ENCODE measurements at places on chromosomes 2 and 18.
A peak's percentile ranks its signal among the peaks of the same experiment; 100 is the strongest.

- DNase-seq, result no peak
These were observed 35.1 kb downstream of the MYO1B start for GRCh38 chr2:191280290-191280689.

DNA sequence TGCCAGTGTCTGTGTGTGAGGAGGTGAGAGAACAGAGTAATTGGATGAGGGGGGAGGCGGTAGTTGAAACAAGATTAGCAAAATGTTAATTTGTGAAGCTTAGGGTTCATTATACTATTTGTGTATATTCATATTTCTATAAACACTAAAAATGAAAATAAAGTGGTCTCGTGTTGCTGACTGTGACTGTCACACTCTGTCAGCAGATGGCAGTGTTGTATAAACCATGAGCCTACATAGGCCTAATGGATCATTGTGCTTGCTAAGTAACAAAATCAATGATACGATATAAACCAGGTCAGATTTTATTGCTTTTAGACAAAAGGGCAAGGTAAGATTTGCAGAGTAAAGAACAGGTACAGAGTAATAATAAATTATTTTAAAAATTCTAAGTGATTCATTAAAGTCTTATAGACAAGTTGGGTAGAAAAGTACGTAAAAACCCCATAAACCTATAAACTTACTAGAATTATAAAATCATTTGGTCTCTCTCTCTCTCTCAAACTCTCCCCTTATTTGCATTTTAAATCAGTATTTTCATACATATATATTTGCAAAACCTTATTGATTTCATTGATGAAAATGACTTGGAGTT lies 182.7 kb downstream of the RPIA start:
- peak; percentile 63 for DNase-seq

GRCh38 chr18:62187543-62188510 lies 772 bp downstream of the RELCH start:
- DNase-seq, result peak; percentile 31

GRCh38 chr2:111045771-111046444 lies 74.8 kb upstream of the BCL2L11 start:
- no peak for DNase-seq

DNA sequence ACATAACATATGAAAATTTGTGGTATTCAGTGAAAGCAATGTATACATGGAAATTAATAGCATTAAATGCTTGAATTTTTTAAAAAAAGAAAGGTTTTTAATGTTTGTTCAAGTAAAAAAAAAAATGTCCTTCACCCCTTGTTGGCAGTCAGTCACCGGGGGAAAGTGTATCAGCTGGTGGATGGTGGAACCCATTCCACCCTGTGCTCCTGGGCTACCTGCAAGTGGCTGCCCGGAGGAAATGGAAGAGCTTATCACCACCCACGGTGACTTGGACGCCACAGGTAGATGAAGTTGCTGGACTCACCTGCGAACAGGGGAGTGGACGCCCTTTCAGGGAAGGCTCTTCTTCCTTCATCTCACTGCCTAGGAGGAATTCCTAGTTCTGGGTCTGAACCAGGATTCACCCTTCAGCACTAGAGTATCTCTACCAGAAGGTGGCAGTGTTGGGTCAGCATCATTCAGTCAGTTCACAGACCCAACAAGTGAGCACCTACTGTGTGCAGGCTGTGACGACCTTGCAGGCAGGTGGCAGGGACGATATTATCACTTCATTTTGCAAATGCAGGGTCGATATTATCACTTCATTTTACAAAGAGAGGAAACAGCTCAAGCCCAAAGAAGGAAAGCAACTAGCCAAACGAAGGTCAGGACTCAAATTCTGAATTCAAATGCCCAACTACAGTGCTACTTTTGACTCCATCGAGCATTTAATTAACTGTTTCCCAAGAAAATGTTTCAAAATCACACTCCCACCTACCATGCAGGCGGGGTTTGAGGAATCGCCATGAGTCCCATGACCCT lies 35.8 kb downstream of the CIB4 start:
- DNase-seq, result peak; percentile 79

GRCh38 chr2:60140185-60140584 lies 413.3 kb downstream of the BCL11A start:
- no peak for DNase-seq

- no peak for DNase-seq
These were observed 303.6 kb upstream of the ID2 start for GRCh38 chr2:8378016-8378810.

DNA sequence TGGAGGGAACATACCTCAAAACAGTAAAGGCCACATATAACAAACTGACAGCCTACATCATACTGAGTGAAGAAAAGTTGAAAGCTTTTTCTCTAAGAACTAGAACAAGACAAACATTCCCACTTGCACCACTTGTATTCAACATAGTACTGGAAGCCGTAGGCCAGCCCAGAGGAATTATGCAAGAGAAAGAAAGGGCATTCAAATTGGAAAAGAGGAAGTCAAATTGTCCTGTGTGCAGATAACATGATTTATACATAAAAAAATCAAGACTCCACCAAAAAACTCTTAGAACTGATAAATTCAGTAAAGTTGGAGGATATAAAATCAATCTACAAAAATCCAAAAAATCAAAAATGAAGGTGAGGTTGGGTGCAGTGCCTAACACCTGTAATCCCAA lies 8.0 kb upstream of the KDM3A start:
- DNase-seq, result no peak

GRCh38 chr2:99880964-99881294 lies 261.5 kb downstream of the AFF3 start:
- DNase-seq, result no peak

DNA sequence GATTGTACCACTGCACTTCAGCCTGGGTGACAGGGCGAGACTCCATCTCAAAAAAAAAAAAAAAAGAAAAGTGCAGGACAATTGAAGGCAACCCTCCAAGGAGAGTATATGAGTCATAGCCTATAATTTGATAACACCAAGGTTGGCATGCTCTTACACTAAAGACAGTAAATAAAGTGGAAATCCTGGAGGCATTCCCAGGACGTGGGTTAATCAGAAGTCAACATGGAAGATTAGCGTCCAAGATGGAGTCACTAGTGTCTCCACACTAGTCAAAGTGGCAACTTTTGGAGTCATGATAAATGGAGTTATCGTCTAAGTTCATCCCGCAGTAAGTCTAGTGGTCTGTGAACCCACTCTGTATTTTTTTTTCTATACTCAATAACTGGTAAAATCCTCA lies 21.2 kb upstream of the UGGT1 start:
- DNase-seq, result no peak

DNA sequence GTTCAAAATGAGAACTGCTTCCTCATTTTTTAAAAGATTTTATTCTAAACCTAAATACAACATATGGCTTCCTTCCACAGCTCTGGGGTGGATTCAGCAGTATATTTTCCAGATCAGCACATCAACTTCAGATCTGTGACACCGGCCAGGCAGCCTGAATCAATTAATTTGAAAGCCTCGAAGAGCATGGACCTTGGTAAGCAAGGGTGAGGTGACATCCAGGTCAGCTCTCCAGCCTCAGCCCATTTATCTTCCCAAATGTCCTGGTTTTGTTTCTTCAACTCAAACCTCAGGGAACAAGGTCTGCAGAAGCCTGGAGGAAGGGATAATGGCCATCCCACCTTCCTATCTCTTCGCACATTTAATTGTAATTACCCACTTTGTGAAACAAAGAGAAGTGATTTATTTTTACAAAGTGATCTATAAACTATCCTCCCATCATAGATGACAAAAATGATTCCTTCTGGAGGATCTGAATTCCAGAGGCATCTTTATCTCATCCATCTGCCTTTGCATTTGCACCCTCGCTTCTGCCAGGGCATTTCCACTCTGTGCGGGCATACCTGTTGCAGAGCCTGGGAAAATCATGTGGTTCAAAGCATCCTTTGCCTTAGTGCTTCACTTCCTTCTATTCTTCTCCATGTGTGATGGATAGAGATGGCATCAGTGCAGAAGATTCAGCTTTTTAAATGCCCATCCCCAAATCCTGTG lies 489.0 kb upstream of the NRP2 start:
- no peak for DNase-seq

DNA sequence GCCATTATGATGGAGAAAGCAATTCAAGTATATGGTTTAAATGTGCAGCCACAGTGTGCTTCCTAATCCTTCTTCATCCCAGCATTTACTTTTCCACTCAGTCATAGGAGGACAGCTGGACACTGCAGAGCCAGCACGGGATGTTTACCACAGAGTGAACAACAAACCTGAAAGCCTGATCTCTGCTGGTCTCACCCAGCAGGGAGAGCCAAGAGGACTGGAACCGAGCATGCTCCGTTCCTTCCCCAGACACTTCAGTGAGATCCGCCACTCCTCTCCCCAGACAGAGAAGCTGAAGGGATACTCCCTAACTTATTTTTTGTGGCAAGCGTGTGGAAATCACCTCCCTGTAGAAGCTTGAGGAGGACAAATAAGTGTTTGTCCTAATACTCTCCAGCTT lies 23.2 kb upstream of the GORASP2 start:
- DNase-seq, result no peak

- DNase-seq, result no peak
These were observed 119.5 kb downstream of the LIPG start for GRCh38 chr18:49681387-49681786.

- no peak for DNase-seq
These were observed 324.6 kb downstream of the DYSF start for GRCh38 chr2:71777946-71778345.

DNA sequence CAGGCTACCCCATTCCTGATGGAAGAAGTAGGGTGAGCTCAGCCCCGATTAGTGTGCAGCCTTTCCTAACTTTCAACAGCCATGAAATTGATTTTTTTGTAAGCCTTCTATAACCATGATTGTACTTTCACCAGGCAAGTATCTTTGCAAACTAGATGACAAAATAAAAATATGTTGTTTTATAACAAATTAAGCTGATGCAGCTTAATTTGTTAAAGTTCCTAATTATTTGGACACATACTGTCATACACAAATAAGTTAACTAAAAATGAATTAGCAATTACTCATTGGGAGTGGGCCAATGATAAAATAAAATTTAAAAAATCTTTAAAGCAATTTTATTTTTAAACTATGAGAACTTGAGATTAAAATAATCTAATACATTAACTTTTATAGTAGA lies 113.1 kb upstream of the FANCL start:
- no peak for DNase-seq

DNA sequence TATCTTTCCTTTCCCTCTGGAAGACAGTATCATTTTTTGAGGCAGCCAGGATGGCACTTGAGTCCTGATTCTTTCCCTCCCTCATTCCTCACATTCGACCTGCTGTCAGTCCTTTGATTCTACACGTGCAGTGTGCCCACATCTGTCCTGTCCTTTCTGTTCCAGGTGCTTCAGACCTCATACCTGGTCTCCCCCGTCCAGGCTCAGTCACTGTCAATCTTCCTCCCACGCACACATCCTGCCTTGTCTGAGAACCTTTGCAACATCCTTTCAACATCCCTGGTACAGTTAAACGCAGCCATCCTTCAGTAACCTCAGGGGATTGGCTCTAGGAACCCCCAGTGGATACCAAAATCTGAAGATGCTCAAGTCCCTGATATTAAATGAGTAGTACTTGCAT lies 10.1 kb downstream of the BCL2 start:
- DNase-seq, result no peak

DNA sequence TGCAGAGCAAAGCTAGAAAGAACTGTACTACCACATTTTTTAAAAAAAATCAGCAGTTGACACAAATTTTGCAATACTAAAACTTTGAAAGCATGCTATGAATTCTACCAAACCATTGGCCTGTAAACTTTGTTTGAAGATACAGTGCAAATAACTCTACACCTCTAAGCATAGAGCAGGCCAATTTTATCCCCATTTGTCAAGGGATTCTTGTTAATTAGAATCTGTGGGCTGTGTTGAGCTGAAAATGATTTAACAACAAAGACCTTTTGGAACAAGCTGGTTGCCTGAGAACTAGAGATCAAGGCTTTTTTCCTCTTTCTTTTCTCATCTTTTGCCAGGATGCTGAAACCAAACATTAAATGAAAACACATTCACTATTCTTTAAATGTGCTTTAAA lies 886.0 kb upstream of the CDH2 start:
- DNase-seq, result no peak

GRCh38 chr2:129753261-129753660 lies 226.2 kb upstream of the RAB6C start:
- DNase-seq, result no peak

DNA sequence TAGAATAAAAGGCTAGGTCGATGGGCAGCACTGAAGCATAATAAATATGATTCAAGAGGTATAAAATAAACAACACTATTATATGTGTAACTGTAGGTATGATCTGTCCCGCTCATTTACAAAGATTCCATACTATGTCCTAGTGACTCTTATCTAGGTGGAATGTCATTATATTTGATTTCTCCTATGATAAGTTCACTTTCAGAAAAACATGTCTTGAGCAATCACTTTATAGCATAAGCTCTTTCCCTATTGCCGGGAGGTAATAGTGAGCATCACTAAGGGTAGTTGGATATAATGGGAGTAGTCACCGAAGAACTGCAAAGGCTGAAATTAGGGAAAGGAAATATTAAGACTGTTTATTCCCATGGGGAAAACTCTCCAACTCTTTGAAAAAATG lies 330.3 kb upstream of the THUMPD2 start:
- no peak for DNase-seq

GRCh38 chr2:182650704-182651103 lies 65.4 kb upstream of the DNAJC10 start:
- DNase-seq, result peak; percentile 61

Measured in GM03348 (cell line).